ENCODE measurements at places on chromosomes 3 and 15.

DNA sequence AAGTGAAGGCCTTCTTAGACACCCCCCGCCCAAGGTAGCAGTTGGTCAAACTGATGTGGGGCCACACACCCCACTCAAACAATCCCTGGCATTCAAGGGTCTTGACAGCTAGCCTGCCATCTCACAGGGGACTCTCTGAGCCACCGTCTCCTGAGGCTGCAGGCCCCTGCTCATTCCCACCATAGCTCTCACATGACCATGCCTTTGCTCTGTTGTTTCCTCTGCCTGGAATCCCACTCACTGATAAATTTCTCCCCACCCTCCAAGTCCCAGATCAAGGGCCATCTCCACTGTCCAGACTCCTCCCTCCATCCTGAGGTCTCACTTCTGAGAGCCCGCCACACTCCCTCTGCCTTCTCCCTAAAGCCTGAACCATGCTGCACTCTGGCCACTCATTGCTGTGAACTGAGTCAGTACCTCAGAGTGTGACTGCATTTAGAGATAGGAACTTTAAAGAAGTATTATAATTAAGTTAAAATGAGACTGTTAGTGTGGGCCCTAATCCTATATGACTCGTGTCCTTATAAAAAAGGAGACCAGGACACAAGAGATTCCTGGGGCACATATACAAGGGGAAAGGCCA, 10.0 kb downstream of the WNT7A start:
- no peak for DNase-seq

GRCh38 chr3:32620611-32621310, 50.1 kb upstream of the DYNC1LI1 start:
- DNase-seq = no peak

DNA sequence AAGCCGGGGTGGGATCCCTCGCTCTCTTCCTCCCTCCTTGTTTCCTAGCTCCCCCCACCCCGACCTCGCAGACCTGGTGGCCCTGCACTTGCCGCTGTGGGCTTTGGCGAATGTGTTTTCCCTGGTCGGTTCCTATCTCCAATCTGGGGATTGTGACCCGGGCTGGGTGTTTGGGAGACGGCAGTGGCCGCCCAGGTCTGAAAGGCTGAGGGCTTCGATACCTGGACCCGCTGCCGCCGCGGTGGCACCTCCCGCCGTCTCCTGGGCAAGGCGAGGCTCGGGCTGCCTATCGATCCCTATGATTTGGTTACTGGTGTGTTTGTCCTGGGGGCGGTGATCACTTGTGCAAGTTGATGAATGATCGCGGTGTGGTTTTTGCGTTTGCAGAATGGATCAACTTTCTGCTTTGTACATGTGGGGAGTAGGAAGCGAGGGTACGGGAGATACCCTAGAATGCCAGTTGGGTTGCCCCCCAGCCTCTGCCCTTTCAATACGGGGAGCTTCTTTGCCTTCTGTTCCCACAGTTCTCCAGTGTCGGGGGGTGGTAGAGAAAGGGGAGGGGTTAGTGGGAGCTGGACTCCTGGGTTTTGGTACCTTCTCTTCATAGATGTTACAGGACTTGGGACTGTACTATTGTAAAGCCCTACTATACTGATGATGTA, 3.0 kb downstream of the BBX start:
- DNase-seq = no peak

DNA sequence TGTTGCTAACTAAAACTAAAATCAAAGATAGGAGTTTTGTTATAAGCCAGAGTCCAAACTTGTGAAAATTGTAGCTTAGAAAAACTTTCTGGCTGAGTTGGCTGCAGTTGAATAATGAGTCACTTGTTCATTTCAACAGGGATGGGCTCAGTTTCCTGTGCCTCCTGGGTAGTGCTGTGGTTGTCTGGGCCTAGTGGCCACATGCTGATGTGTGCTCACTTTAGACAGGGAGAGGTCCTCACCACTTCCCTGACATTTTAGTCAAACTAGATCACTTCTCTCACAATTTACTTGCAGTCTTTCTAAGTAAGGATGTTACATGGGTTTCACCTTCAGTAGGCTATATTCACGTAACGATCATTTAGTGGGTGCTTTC, 6.3 kb upstream of the UBE2Q2 start:
- DNase-seq = no peak

DNA sequence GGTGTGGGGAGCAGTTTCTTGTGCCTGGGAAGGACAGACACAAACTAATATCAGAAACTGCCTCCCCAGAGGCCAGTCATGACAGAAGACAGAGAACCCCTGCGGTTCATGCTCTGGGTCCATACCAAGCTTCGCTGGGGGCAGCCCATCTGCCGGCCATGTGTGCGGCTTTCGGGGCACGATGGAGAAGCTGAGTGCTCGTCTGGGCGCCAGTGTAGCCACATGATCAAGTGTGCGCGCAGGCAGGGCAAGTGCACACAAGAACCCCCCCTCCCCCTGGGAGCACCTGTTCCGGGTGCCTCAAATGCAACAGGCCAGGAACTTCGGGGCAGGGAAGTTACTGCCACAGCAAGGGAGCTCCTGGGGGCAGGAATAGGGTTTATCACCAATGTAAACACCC, 1.8 kb downstream of the ADAMTS17 start:
- DNase-seq = no peak

All from H1 (cell line).